Right lobe of liver (tissue), 6 donors: ENCODE measurements at places on chromosomes 3 and 15. TPM values are rescaled to one million over a fixed set of nuclear protein-coding genes. Genes with fewer than 3 reads are reported as not detected.

- no peak for DNase-seq
Measured at GRCh38 chr3:64398476-64398875, 173.2 kb upstream of the PRICKLE2 start.

Gene TMEM108
- 0.10 TPM for total RNA-seq

Gene TAGLN3
- not detected for total RNA-seq

GRCh38 chr3:2156244-2156847 lies 57.7 kb downstream of the CNTN4 start:
- no peak for DNase-seq

DNA sequence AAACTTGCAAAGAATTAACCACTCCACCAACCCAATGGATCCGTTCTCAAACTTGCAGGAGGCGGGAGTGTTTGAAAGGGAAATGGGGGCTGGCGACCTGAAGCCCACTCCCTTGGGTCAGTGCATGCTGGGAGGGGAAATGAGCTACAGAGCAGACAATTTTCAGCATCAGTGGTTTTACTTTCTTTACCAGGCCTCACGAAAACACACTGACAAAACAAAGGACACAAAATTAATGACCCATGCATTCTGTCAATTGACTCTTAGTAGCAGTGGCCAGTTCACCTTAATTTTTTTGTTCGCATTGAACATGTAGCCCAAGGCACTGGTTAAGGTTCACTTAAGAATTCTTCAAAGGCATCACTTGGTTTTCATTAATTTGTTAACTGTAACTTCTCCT lies 413.5 kb downstream of the MECOM start:
- no peak for DNase-seq
